ENCODE measurements at places on chromosomes 12 and 14.

DNA sequence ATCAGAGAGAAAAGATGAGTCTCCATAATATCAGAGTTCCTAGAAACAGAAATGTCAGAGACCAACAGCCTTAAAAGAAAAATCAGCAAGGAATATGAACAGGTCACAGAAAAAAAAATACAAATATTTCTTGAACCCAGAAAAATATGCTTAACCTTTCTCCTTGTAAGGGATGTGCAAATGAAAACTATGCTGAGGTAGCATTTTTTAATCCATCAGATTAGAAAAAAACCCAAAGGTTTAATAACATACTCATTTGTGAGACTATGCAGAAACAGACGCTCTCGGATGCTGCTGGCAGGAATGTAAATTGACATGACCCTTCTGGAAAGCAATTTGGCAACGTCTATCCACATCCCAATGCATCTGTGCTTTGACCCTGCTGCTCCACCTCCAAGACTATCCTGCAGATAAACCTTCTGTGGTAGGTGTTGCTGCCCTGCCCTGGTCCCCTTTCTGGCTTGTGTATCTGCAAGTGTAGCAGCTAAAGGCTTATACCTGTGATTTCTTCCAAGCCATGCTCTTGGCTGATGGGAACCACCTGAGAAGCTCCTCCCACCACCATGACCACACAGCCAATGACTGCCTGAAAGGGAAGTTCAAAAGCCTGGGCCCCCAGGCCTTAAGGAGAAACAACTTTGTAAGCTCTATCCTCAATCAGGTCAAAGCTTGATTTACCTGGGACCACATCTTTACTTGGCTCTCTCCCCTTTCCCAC lies 49.4 kb downstream of the LTBP2 start:
- no peak for DNase-seq

DNA sequence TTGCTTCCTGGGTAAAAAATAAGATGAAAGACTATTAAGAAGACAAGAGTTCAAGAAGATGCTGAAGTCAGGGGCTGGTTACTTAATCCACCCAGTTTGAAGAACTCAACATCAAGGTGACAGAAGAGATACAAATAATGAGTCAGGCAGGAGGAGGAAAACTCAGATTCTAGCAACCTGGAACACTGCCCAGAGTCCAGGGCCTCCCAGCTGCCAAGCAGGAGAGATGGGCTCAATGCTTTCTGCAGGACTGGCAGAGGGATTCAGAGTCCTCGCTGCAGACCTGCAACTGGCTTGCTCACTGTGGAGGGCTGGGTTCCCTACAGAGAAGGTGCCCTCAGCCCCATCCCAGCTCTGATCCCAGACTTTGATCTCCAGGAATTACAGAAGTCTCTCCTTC lies 28.6 kb upstream of the CEBPE start:
- no peak for DNase-seq

- DNase-seq: no peak
These were observed 1.2 kb downstream of the NOS1 start for GRCh38 chr12:117360222-117360550.

- no peak for DNase-seq
These were observed 206.8 kb upstream of the BCL2L14 start for GRCh38 chr12:11863988-11864387.

DNA sequence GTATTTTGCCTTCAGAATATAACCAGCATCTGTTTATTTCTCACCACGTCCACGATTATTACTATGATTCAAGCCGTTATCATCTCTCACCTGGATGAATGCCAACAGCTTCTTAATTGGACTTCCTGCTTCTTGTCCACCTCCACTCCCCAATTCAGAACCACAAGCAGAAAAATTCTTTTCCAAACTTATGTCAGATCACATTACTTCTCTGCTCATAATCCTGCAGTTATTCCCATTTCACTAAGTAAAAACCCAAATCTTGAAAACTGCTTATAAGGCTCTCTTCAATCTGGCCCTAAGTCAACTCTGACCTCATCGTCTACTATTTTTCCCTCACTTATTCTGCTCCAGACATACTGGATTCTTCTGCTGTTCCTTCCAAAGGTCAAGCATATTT lies 2.0 kb downstream of the CRY1 start:
- DNase-seq: no peak

- no peak for DNase-seq
These were observed 461.7 kb downstream of the GXYLT1 start for GRCh38 chr12:41683023-41683422.

GRCh38 chr14:51860825-51861499 lies 550 bp downstream of the GNG2 start:
- no peak for DNase-seq
